ENCODE measurements at places on chromosomes 13 and 19. TPM values are rescaled to one million over a fixed set of nuclear protein-coding genes. Genes with fewer than 3 reads are reported as not detected.

- DNase-seq = no peak
Observed at GRCh38 chr19:4347521-4347920, 4.2 kb downstream of the MPND start.

- no peak for DNase-seq
Observed at GRCh38 chr19:29381353-29382203, 144.2 kb upstream of the VSTM2B start.

DNA sequence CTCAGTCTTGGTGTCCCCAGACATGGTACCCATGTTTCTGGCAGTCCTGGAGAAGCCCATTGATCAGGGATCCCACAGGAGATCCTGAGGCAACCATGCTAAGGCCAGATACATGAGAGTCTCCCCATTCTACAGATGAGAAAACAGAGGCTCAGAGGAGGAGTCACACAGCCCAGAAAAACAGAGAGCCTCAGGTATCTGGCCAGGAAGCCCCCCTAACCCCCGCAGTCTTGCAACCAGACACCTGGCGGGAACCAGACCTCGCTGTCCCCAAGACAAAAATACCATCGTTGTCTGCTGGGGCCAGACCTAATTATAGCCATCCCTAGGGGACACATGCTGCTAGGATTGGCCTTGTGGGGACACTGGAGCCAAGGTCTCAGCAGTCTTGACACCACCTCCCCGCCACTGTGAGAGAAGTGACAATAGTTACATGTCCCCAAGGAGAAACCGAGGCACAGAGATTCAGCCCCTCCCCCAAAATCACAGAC, 1.6 kb upstream of the PDE4C start:
- DNase-seq = no peak

- peak; percentile 16 for DNase-seq
Observed at GRCh38 chr13:24613755-24614154, 66.5 kb upstream of the ATP12A start.

DNA sequence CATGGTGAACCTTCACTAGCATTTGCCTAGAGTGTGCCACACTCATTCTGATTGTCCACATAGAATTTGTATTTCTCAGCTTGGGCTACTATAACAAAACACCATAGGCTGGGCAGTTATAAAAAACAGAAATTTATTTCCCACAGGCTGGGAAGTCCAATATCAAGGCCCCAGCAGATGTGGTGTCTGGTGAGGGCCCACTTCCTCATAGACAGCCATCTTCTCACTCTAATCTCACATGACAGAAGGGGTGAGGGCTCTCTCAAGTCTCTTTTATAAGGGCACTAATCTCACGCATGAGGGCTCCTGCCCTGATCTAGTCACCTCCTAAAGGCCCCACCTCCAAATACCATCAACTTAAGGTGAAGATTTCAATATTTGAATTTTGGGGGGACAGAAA, 53.6 kb downstream of the LRRC63 start:
- DNase-seq = no peak

DNA sequence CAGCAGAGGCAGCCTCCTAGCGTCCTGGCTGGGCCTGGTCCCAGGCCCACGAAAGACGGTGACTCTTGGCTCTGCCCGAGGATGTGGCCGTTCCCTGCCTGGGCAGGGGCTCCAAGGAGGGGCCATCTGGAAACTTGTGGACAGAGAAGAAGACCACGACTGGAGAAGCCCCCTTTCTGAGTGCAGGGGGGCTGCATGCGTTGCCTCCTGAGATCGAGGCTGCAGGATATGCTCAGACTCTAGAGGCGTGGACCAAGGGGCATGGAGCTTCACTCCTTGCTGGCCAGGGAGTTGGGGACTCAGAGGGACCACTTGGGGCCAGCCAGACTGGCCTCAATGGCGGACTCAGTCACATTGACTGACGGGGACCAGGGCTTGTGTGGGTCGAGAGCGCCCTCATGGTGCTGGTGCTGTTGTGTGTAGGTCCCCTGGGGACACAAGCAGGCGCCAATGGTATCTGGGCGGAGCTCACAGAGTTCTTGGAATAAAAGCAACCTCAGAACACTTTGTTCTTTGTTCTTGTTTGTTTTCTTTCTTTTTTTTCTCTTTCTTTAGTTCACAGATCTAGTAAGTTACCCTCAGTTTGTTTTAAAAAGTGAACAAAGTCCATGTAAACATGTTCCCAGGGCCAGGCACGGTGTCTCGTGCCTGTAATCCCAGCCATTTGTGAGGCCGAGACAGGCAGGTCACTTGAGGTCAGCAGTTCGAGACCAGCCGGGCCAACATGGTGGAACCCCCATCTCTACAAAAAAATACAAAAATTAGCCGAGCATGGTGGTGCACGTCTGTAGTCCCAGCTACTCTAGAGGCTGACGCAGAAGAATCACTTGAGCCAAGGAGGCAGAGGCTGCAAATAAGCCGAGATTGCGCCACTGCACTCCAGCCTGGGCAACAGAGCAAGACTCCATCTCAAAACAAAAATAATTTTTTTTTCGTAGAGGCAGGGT, 10.2 kb downstream of the ANGPTL4 start:
- DNase-seq = no peak

GRCh38 chr13:72139192-72139591, 272.2 kb upstream of the DACH1 start:
- no peak for DNase-seq

- no peak for DNase-seq
Observed at GRCh38 chr13:111280226-111280625, 40.2 kb upstream of the TEX29 start.

DNA sequence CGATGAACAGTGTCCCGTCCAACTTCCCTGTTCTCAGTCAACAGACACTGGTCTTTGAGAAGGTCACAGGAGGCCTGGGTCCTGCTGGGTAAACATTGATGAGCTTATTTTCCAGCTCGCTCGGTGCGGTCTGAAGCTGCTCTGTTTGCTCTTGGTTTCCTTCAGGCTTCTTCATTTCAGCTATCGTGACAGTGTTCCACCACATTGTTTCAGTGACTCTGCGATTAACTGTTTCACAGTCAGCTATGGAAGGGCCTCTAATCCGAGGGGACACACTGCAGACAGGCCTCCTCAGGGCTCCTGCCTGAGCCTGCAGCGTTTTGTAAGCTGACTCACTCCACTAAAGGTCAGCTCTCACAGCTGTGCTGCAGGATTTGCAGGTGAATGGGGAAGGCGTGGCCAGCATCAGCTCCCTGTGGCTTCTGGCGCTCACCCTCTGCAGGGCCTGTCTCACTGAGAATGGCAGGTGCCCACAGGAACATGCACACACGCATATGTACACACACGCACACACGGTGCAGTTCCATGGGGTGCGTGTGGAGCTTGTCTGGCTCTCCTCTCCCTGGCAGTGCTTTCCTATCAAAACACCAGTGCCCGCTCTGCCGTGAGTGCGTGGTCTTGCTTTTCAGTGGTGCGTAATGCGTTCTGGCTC, 62.9 kb upstream of the MCF2L start:
- DNase-seq = no peak

DNA sequence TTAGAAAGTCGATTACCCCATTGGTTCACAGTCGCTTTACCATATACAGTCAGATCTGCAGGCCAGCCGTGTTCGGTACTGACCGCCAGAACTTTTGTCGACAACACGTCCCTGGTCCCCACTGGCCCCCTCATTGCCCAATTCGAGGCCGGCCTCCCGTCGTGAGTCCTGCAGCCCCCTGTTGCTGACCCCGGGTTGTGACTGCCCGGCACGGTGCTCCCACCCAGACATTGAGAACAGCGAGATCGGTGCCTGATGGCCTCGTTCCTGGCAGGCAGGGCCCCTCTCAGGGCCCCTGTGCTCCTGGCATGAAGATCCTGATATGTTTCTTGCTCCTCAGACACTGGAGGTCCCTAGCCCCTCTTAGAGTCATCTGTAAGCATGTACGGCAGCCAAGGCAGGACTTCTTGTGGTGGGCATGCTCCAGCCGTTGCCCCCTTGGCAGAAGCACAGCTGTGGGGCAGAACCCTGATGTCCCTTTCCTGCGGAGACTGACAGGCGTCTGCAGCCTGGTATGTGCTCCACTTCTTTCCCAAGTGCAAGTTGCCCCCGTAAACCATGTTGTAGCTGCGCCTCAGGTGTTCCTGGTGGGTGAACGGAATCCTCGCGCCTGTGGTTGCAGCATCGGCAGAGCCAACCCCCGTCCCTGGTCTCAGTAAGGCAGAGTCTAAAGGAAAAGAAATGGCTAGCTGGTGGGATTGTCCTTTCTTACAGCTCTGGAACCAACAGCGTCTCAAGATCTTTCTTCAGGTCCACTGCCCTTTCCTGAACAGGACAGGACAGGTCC, 123.2 kb upstream of the SPACA7 start:
- DNase-seq = no peak

DNA sequence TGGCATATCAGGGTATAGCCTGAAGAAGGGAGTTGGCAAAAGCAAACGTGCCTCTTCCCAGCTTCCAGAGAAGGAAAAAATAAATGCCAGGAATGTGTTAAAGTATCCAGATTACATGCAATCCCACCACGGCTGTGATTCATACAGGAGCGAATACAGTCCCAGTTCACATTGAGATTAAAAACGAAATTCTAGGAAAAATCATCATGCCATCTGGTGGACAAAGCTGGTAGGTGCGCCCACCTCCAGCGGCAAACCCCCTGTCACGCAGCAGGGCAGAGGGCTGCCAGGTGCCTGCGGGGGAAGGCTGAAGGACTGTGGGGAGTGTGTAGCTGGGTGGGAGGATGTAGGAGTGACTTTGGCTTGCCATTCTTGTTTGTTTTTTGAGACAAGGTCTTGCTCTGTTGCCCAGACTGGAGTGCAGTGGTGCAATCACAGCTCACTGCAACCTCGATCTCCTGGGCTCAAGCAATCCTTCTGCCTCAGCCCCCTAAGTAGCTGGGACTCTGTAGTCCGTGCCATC, 6.4 kb upstream of the DMWD start:
- peak; percentile 77 for DNase-seq

- peak; percentile 1 for DNase-seq
Observed at GRCh38 chr19:12484371-12485051, at the start of gene ZNF709. TSS of gene ZNF709 (minus strand) at chr19:12484816. CDS start at chr19:12484657, 159 bp downstream.

GRCh38 chr13:40189426-40189825, 477.0 kb downstream of the FOXO1 start:
- DNase-seq = no peak

GRCh38 chr19:18254546-18255503, 19.4 kb downstream of the IQCN start:
- no peak for DNase-seq

GRCh38 chr13:41107104-41107571, 25.5 kb downstream of the KBTBD6 start:
- DNase-seq = no peak

DNAJC3 gene
- total RNA-seq = 17.6 TPM

SAMD4B gene
- total RNA-seq = 129 TPM

APOC4 gene
- not detected for total RNA-seq

AXL gene
- 613 TPM for total RNA-seq

Data from HT1080 (cell line).